Suppressor macrophage (primary cell): ENCODE measurements at places on chromosomes 1 and 21.

GRCh38 chr1:207917080-207917479 lies 6.2 kb upstream of the CD34 start:
- DNase-seq, result no peak

- no peak for DNase-seq
These were observed 7.1 kb upstream of the IL12RB2 start for GRCh38 chr1:67300561-67300960.

DNA sequence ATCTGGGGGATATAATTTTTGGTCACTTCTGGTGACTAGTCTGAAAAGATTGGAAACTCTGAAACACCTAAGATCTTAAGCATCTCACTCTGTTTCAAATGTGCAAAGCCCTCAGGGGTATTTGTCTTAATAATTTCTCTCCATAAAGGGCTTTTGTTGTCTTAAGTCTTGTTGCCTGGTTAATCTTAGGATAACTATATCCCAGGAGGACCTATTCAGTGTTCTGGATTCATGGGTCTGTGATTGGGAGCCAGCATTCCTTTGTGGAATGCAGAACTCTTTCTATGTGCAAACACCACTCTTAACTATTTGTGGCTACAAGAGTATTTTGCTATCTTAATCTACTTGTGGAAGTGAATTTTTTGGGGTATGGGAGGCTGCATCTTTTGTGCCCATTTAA lies 1573.0 kb upstream of the PRMT6 start:
- DNase-seq, result no peak

- DNase-seq, result peak; percentile 87
These were observed 84.7 kb upstream of the LYPLAL1 start for GRCh38 chr1:219088778-219089557.

GRCh38 chr1:204031098-204031710 lies 41.7 kb upstream of the SOX13 start:
- no peak for DNase-seq

- DNase-seq, result no peak
These were observed 1169.2 kb upstream of the B3GALT2 start for GRCh38 chr1:194355488-194356106.

- no peak for DNase-seq
These were observed 714.7 kb downstream of the NCAM2 start for GRCh38 chr21:21712748-21713520.

- peak; percentile 20 for DNase-seq
These were observed 1.3 kb downstream of the USP1 start for GRCh38 chr1:62438163-62438562.

- DNase-seq, result no peak
These were observed 340.2 kb downstream of the SMYD3 start for GRCh38 chr1:246166841-246167240.

DNA sequence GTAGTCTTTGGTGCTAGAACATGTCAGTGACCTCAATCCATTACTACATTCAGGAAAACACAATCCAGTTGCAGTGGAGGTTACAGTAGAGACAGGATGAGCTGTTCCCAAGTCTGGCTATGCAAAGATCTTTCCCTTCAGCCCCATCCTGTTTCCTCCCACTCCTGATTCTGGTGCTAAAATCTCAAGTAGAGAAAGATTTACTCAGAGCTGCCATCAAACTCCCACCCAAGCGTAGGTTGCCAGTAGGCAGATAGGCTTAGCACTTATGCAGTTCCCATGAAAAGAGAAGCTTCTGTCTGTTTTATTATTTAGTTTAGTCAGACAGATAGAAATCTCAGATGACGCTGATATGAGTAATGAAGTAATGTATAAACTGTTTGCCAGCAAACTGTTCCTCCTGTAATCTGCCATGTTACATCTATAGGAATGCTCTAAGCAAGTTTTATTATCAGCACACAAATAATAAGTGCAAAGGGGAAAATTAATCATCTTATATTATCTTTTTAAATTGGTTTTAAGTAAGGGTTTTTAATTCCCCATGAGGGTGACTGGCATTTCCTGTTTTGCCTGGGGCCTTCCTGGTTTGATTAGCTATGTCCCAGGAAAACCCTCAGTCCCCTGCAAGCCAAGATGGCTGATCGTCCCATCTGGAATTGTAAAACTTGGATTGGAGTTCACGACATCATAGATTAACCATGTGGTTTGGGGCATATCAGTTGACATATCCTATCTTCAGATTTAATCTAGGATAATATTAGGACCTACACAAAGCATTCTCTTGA lies 188.3 kb upstream of the PALMD start:
- no peak for DNase-seq

GRCh38 chr1:192797891-192798290 lies 10.9 kb upstream of the RGS2 start:
- peak; percentile 54 for DNase-seq

- DNase-seq, result peak; percentile 71
These were observed 51.7 kb downstream of the SLC16A1 start for GRCh38 chr1:112904071-112904830.

- no peak for DNase-seq
These were observed 753 bp downstream of the KCNJ6 start for GRCh38 chr21:37915497-37915911.

DNA sequence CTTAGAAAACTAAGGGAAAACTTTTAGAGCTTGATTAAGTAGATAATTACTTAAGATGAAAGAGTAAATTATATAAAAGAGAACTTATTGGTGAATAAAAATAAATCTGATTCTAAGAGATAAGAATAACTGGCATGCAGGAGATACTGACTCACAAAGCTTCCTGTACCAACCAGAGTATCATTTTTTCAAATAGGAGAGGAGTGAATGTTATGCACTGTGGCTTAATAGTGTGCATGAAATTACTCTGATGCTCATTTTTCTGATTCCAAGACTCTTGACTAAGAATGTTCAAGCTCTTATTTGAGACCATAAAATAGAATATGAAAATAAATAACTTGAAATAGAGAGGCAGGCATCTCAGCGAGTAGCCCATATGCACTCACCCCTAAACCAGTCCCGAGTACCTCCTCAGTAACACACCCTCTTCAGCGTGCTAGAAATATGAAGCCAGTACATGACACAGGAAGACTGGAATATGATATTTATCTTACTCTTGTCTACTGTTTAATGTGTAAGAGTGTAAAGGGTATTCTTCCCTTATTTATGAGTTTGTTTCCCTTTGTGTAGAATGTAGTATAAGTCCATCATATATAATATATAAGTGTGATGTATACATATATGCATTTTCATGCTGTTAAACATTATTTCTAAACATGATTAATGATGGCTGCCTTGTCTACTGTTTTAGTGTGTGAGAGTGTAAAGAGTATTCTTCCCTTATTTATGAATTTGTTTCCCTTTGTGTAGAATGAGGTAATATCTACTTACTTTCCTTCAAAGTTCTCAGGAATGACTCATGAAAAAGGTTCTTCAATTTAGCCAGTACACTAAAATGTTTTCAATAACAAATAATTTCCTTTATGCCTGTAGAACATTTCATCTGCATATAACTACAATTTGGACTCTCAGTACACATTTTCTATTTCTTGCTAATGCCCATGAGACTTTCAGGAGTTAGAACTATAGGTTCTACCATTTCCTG lies 99.2 kb upstream of the PALMD start:
- no peak for DNase-seq

DNA sequence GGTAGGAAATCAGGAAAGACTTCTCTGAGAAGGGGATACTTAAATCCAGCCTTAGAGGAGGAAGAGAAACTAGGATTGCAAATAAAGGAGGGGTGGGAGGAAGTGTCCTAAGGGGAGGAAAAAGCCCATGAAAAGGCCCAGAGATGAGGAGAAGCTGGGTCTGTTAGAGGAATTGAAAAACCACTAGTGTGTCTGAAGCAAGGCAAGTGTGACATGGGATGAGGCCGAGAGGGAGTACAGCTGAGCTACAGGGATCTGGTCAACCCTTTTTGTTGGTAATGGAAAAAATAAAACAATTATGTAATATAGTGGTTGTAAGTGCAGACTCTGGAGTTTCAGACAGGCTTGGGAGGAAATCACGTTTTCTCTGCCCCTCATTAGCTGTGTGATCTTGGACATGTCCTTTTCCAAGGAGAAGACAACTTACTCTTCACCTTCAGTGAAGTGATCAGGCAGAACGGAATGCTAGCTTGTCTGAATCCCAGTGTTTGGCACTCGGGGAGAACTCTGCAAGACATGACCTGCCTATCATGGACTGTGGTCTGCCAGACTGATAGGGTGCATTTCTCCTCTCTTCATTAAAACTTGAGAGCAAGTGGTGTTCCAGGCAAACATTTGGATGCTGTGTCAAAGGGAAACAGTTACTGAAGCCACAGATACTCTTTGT lies 7.4 kb upstream of the S100A10 start:
- DNase-seq, result peak; percentile 84

DNA sequence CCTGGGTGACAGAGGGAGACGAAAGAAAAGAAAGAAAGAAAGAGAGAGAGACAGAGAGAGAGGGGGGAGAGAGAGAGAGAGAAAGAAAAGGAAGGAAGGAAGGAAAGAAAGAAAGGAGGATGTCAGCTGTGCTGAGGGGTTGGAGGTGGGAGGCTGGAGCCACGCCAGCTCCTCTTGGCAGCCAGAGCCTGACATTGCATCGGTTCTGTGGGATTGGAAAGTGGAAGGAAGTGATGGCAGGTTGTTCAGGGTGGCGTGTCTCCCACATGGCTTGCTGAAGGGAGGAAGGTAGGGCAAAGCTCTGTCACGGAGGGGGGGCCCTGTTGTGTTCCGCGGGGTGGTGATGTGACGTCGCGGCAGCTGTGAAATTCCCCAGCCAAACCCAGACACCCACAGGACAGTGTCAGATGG lies 30.7 kb downstream of the EIF2D start:
- peak; percentile 95 for DNase-seq

DNA sequence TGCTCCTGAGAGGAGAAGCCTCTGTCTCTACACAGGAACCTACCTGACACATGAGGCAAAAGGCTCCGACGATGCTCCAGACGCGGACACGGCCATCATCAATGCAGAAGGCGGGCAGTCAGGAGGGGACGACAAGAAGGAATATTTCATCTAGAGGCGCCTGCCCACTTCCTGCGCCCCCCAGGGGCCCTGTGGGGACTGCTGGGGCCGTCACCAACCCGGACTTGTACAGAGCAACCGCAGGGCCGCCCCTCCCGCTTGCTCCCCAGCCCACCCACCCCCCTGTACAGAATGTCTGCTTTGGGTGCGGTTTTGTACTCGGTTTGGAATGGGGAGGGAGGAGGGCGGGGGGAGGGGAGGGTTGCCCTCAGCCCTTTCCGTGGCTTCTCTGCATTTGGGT lies 3.9 kb upstream of the ACKR1 start:
- DNase-seq, result no peak
